Heart right ventricle (tissue), 16 donors: ENCODE measurements at places on chromosomes 6 and 20. TPM values are rescaled to one million over a fixed set of nuclear protein-coding genes. Genes with fewer than 3 reads are reported as not detected.

ANGPT4 gene
- 0.37 TPM for polyA plus RNA-seq

TNF gene
- polyA plus RNA-seq, result 0.51 TPM

MYBL2 gene
- polyA plus RNA-seq, result 0.17 TPM

BCAS1 gene
- not detected for polyA plus RNA-seq

SLC35D3 gene
- polyA plus RNA-seq, result 0.04 TPM

ENPP4 gene
- 9.2 TPM for polyA plus RNA-seq

RAET1L gene
- not detected for polyA plus RNA-seq

SLC26A8 gene
- polyA plus RNA-seq, result not detected

RAD21L1 gene
- not detected for polyA plus RNA-seq

IPCEF1 gene
- 0.15 TPM for polyA plus RNA-seq

BPHL gene
- polyA plus RNA-seq, result 22.6 TPM

DNA sequence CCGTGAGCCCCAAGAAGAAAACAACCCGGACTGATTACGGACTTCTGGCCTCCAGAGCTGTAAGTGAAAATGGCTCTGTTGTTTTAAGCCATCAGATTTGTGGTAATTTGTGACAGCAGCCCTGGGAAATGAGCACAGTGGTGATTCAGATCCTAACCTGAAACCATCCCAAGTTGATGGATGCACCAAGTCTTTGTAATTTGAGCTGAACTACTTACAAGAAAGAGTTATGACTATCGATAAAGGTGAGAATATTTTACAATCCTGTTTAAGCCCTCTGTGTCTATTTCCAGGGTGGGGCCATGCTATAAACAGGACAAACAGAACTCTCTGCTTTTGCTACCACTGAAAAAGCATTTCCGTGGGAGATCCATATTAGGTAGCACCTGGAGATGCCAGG, 19.1 kb upstream of the RIN2 start:
- H3K36me3 ChIP-seq, result no peaks in the 10 kb centered on the region
- no peak overlapping the region for H3K4me3 ChIP-seq
- H3K27ac ChIP-seq, result no peak overlapping the region

DNA sequence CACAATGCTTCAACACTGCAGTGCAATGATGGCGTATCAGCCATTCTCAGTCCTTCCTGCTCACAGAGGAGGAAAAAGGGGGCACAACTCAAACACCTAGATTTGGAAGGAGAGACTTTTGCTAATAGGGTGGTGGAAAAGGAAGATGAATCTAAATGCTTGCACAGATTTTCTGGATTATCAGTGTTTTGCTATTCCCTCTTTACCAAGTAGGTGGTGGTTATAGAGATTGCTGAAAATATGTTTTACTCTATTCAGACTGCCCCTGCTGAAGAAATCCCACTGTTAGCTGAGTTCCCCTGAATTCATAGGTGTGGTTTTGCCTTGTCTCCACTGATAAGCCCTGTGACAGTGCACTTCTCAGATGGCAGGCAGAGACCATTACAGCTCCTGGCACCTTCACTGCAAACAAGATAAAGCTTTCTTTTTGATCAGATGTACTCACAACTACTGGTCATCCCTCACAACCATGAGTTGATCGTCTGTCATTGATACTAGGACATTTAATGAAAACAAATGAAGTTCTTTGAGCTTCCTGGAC, 311.4 kb downstream of the KIF16B start:
- DNase-seq, result no peak
- H3K36me3 ChIP-seq, result no peaks in the 10 kb centered on the region
- H3K27ac ChIP-seq, result no peak overlapping the region
- H3K4me1 ChIP-seq, result no peaks in the 10 kb centered on the region
- no peaks in the 10 kb centered on the region for H3K27me3 ChIP-seq

- no peaks in the 10 kb centered on the region for H3K27me3 ChIP-seq
- no peaks in the 10 kb centered on the region for H3K36me3 ChIP-seq
- no peak for DNase-seq
These were observed 80.4 kb downstream of the RIN2 start for GRCh38 chr20:19838468-19838867.

- peaks cover 68% of the 10 kb centered on the region for H3K4me1 ChIP-seq
- H3K4me3 ChIP-seq, result no peak overlapping the region
- H3K27ac ChIP-seq, result no peak overlapping the region
- H3K27me3 ChIP-seq, result no peaks in the 10 kb centered on the region
These were observed 8.5 kb downstream of the CD164 start for GRCh38 chr6:109373762-109374161.

DNA sequence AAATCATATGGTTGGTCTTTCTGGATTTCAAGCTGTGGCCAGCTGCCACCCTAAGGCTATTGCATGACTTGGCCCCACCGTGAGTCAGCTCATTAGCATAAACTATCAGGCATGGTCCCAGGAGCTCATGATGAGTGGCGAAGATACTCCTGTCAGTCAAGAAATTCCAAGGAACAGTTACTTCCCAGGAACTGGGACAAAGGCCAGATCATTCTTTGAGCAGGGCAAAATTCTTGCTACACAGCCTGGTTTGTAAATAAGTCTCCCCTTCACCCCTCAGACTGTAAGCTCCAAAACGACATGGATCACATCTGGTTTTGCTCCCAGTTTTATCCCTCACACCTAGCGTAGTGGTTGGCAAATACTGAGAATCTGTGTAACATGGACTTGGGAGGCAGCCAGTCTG, 33.0 kb upstream of the KIAA1586 start:
- no peaks in the 10 kb centered on the region for H3K36me3 ChIP-seq
- H3K27me3 ChIP-seq, result no peaks in the 10 kb centered on the region
- DNase-seq, result no peak
- no peaks in the 10 kb centered on the region for H3K4me1 ChIP-seq

DNA sequence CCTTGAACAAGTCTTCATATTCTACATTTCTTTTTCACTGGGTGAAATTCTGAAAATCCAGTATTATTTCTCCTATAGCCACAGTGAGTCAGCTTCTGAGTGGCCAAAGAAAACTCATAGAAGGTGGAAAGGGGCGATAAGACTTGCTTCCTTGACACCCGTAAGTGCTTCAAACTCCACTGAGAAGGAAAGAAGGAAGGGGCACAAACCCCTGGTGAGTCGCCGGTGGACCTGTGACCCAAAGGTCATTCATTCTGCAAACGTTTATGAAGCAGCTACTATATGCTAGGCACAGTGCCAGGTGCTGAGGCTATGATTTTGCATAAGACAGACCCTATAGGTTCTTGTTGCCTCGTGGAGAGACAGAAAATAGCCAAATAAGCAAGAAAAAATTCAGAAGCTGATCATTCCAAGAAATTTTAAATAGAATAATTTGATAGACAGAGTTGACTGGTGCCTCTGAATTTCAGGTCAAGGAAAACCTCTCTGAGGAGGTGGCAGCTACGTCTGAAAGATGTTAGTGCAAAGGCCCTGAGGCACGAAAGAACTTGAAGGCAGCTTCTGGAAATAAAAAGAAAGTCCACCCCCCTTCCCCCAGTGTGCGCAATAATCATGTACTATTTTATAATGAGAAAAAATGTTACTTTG, 118.2 kb downstream of the CD24 start:
- no peaks in the 10 kb centered on the region for H3K36me3 ChIP-seq
- no peaks in the 10 kb centered on the region for H3K4me1 ChIP-seq
- H3K27me3 ChIP-seq, result no peaks in the 10 kb centered on the region
- H3K27ac ChIP-seq, result no peak overlapping the region
- no peak overlapping the region for H3K4me3 ChIP-seq

DNA sequence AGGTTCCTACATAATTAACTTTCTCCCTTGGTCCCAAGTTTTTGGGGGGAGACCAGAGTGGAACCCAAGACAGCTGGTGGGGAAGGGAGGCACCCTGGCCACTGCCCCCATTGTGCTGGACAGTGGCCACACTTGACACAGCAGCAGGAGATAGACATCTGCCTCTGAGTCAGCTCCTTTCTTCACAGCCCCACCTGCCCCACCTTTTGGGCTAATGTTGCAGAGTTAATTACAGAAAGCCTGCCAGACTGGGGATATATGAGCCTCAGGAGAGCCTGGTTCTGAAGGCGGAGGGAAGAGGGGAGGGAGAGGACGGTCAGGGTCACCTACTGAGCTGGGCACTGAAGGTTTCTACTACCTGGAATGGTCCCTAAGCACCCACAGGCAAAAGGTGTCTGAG, 50.6 kb downstream of the MAFB start:
- H3K4me1 ChIP-seq, result no peaks in the 10 kb centered on the region
- DNase-seq, result no peak
- H3K36me3 ChIP-seq, result no peaks in the 10 kb centered on the region
- no peaks in the 10 kb centered on the region for H3K27me3 ChIP-seq
- no peak overlapping the region for H3K27ac ChIP-seq

DNA sequence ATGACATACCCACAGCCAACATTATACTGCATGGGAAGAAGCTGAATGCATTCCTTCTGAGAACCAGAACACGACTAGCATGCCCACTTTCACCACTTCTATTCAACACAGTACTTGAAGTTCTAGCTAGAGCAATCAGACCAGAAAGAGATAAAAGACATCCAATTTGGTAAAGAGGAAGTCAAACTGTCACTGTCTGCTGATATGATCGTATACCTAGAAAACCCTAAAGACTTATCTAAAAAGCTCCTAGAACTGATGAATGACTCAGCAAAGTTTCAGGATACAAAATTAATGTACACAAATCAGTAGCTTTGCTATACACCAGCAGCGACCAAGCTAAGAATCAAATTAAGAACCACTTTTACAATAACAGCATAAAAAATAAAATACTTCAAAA, 60.5 kb downstream of the EYS start:
- H3K4me3 ChIP-seq, result no peak overlapping the region
- H3K27me3 ChIP-seq, result no peaks in the 10 kb centered on the region
- no peak for DNase-seq
- no peaks in the 10 kb centered on the region for H3K36me3 ChIP-seq
- no peak overlapping the region for H3K27ac ChIP-seq

GRCh38 chr20:24585796-24586522, 116.5 kb downstream of the SYNDIG1 start:
- no peak for DNase-seq
- no peaks in the 10 kb centered on the region for H3K36me3 ChIP-seq
- no peak overlapping the region for H3K27ac ChIP-seq
- no peaks in the 10 kb centered on the region for H3K27me3 ChIP-seq

DNA sequence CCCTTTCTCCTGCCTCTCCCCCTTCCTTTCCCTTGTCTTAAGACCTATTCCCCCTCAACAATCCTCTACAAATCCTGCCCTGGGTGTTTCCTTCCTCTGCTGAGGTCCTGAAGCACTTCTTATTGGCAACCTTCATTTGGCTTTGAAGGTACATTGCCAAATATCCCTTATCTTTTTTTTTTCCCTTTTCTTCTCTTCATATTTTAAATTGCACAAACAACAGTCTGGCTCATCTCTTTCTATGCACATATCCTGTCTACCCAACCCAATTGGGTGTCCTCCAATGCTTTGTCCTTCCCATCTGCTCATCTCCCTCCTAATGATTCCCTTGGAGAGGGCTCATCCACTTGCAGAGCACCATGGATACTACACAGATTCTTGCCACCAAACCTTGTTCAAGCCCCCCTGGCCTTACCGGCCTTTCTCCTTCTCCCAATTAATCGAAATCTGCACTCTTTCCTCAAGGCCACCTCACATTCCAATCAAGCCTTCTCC, 537.9 kb upstream of the JARID2 start:
- no peak overlapping the region for H3K4me3 ChIP-seq
- H3K27ac ChIP-seq, result no peak overlapping the region
- H3K36me3 ChIP-seq, result no peaks in the 10 kb centered on the region
- H3K27me3 ChIP-seq, result no peaks in the 10 kb centered on the region
- no peak for DNase-seq
- H3K4me1 ChIP-seq, result peaks cover 57% of the 10 kb centered on the region

- H3K27me3 ChIP-seq, result no peaks in the 10 kb centered on the region
- no peak overlapping the region for H3K27ac ChIP-seq
- DNase-seq, result no peak
- H3K36me3 ChIP-seq, result peaks cover 46% of the 10 kb centered on the region
- H3K4me3 ChIP-seq, result no peak overlapping the region
These were observed 25.3 kb upstream of the MTHFD1L start for GRCh38 chr6:150840185-150840584.

GRCh38 chr6:77092971-77093370, 370.3 kb downstream of the HTR1B start:
- H3K4me1 ChIP-seq, result no peaks in the 10 kb centered on the region
- no peak overlapping the region for H3K27ac ChIP-seq
- no peak for DNase-seq
- H3K4me3 ChIP-seq, result no peak overlapping the region
- H3K36me3 ChIP-seq, result no peaks in the 10 kb centered on the region

GRCh38 chr20:62663145-62664018, 21.1 kb downstream of the SLCO4A1 start:
- H3K36me3 ChIP-seq, result no peaks in the 10 kb centered on the region
- H3K4me3 ChIP-seq, result no peak overlapping the region
- no peaks in the 10 kb centered on the region for H3K27me3 ChIP-seq
- no peak for DNase-seq
- H3K4me1 ChIP-seq, result peaks cover 23% of the 10 kb centered on the region

DNA sequence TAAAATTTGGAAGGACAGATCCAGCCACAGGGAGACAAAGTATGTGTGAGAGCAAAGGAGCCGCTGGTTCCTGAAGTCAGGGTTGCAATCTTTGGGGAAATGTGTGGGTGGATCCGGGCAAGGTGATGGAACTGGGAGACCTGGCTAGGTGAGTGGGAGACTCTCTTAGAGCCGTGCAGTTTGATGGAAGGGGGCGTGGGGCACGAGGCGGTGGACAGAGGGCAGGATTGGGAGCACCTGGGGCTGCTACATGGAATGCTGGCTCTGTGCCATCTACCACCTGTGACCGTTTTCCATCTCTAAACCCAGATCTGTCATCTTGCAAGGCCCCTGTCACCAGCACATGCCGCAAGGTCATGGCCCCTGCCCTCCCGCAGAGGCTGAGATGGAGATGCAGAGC, 268.4 kb downstream of the SMOC2 start:
- H3K27ac ChIP-seq, result no peak overlapping the region
- H3K4me3 ChIP-seq, result no peak overlapping the region
- no peaks in the 10 kb centered on the region for H3K4me1 ChIP-seq
- no peaks in the 10 kb centered on the region for H3K36me3 ChIP-seq

GRCh38 chr6:89009624-89010059, 46.2 kb upstream of the RNGTT start:
- H3K36me3 ChIP-seq, result no peaks in the 10 kb centered on the region
- no peaks in the 10 kb centered on the region for H3K4me1 ChIP-seq
- H3K27ac ChIP-seq, result no peak overlapping the region
- no peak overlapping the region for H3K4me3 ChIP-seq
- no peaks in the 10 kb centered on the region for H3K27me3 ChIP-seq

- peaks cover 32% of the 10 kb centered on the region for H3K36me3 ChIP-seq
- no peaks in the 10 kb centered on the region for H3K27me3 ChIP-seq
- H3K4me3 ChIP-seq, result no peak overlapping the region
- no peaks in the 10 kb centered on the region for H3K4me1 ChIP-seq
- DNase-seq, result no peak
These were observed 44.3 kb downstream of the OSTM1 start for GRCh38 chr6:108030211-108030610.
